T-helper 9 cell (primary cell): ENCODE measurements at places on chromosomes 6 and 20.

DNA sequence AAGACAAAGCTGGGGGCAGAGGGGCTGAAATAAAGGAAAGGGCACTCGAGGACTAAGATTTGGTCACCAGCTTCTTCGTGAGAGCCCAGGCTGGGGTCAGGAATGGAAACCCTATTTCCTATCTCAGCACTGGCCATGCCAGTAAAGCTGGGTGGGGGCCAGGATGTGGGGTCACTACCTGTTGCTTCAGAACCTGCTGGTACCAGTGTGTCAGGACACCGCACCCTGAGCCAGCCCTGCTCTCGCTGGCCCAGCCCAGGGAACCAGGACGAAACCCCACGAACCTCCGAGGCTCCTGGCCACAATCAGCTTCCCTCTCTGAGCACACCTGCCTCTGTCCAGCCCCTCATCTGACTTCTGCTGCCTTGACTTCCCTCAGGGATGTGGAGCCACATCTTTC lies 2.1 kb downstream of the CDSN start:
- no peak for DNase-seq

GRCh38 chr6:111200350-111201243 lies 113.3 kb downstream of the SLC16A10 start:
- DNase-seq = no peak

GRCh38 chr20:6057691-6058090 lies 3.8 kb upstream of the LRRN4 start:
- no peak for DNase-seq

GRCh38 chr6:166934174-166934573 lies 22.2 kb downstream of the RNASET2 start:
- no peak for DNase-seq

DNA sequence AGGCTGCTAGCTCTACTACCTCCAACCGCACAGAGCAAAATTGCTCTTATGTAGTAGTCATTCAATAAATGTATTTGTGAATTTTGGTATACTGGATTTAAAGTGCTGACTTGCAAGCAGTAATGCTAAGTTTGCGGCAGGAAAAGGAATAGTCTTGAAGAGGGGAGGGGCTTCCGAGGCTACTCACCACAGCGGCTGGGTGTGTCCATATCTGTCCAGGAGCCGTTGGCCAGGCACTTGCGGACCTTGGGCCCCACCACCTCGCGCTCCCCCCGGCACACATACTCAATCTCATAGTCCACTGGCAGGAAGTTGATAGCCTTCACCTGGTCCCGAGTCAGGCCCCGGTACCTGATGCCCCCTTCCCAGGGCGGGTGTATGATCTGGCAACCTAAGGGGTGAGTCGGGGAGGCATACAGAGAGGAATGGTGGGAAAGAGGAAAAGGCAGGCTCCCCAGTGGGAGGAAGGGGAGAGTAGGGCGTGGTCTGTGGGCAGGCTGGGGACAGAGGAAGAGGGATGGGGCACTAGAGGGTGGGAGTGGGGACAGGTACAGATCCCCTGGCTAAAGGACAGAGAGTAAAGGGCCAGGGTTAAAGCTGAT lies 1.7 kb downstream of the GABBR1 start:
- no peak for DNase-seq

- DNase-seq = no peak
These were observed 135.5 kb upstream of the TNFAIP3 start for GRCh38 chr6:137731600-137731959.

DNA sequence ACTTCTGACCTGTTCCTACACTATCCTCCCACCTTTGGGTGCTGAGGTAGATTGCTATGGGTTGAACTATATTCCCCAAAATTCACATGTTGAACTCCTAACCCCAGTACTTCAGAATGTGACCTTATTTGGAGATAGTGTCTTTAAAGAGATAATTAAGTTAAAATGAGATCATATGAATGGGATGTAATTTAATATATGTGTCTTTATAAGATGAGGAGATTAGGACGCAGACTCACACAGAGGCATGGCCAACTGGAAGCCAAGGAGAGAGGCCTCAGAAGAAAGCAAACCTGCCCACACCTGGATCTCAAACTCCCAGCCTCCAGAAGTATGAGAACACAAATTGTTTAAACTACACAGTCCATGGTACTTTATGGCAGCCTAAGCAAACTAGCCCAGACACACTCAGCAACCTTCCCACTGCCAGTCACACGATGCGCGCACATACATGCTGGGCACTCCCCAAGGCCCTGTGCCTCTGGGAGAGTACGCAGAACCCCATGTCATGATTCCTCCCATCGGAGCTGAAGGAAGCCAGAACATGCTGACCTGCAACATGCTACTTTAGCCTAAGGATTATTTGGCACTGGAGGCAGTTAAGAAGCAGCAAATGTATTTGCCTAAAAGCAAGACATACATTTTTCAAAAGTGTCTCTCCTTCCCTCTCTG lies 8.9 kb upstream of the SLC22A1 start:
- no peak for DNase-seq

- DNase-seq = no peak
These were observed 45.5 kb downstream of the SLC9A8 start for GRCh38 chr20:49858076-49858585.

- no peak for DNase-seq
These were observed 2.2 kb downstream of the NT5DC1 start for GRCh38 chr6:116102873-116103272.

- no peak for DNase-seq
These were observed 117.5 kb upstream of the CEP85L start for GRCh38 chr6:118768904-118769325.

GRCh38 chr6:97138581-97138980 lies 144.4 kb downstream of the MMS22L start:
- no peak for DNase-seq

GRCh38 chr20:44714701-44715498 lies at the start of gene CCN5:
CCN5 (plus strand) TSS chr20:44715369; CDS start chr20:44715391, 22 bp downstream.
- DNase-seq = no peak

DNA sequence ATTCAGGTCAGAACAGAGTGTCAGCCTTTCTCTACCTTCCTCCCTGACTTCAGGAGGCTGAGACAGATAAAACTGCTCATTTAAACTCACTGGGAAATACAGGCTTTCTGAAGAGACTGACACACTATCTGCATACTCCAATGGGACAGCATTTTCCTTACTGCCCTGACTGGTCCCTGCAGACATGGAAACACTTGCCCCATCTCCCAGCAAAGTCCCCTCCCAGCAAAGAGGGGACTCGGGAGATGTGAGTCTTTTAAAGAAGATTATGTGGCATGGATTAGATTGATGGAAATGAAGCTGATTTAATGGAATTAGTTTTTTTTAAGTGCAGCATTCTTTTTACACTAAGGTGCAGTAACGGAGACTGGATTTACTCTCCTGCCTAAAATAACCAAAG lies 90.8 kb downstream of the CFAP61 start:
- no peak for DNase-seq

DNA sequence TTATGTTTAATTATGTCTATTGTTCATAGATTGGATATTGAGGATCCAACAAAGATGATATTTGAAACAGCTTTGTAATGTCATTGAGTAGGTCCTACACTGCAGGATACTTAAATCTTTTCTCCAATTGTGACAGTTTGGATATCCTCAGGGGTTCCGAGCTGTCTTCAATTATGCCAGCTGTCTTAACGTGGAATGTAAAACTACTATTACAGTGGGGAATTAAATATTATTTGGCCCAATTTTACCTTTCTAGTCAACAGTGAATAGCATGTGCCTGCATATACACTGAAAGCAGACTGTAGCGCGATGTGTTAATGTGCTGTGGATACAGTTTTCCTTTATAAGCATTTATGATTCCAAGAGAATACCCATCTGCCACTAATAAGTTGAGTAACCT lies 156.9 kb downstream of the GRIK2 start:
- no peak for DNase-seq

DNA sequence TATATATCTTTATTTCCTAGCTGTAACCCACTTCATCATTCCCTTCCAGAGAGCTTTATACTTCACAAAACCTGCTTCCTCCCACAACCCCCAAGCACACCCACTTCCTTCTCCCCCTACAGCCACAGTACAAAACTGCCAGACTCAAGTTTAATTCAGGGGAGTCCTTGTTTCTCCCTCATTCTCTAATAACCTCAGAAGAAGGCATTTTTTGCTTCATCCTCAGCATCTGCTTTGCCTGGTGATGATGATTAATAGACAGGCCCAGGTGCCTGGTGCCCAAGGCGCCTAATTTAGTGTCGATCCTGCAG lies 414.3 kb downstream of the KIF16B start:
- DNase-seq = no peak

GRCh38 chr6:164087870-164088269 lies 673.4 kb downstream of the QKI start:
- DNase-seq = no peak

GRCh38 chr6:157790548-157791160 lies 32.4 kb upstream of the SNX9 start:
- no peak for DNase-seq

GRCh38 chr6:104955491-104955890 lies 1.4 kb upstream of the LIN28B start:
- DNase-seq = no peak

- DNase-seq = no peak
These were observed 51.0 kb upstream of the IL20RA start for GRCh38 chr6:137095651-137096238.

GRCh38 chr20:20085812-20086211 lies 33.5 kb downstream of the CFAP61 start:
- no peak for DNase-seq

DNA sequence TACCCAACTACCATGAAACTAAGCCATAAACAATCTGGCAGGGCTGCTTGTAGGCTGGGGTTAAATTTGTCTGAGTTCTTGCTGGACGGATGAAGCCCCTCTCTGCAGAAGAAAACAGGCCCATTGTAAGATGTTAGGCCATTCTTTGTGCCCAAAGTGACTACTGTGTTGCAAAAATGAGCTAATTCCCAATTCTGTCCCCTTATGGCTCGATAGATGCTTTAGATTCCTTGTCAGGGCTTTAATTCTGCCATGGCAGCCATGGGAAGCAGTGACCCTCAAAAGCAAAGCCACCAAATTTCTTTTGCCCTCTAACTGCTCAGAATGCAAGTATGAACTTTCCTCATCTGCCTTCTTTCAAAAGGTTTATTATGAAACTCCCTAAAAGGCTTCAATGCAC lies 45.2 kb downstream of the LAMA4 start:
- DNase-seq = no peak

GRCh38 chr6:108591040-108591816 lies 30.5 kb downstream of the FOXO3 start:
- DNase-seq = no peak

- no peak for DNase-seq
These were observed 183.1 kb downstream of the MOXD1 start for GRCh38 chr6:132218059-132218696.

GRCh38 chr6:120260636-120261035 lies 911.1 kb upstream of the MAN1A1 start:
- no peak for DNase-seq

DNA sequence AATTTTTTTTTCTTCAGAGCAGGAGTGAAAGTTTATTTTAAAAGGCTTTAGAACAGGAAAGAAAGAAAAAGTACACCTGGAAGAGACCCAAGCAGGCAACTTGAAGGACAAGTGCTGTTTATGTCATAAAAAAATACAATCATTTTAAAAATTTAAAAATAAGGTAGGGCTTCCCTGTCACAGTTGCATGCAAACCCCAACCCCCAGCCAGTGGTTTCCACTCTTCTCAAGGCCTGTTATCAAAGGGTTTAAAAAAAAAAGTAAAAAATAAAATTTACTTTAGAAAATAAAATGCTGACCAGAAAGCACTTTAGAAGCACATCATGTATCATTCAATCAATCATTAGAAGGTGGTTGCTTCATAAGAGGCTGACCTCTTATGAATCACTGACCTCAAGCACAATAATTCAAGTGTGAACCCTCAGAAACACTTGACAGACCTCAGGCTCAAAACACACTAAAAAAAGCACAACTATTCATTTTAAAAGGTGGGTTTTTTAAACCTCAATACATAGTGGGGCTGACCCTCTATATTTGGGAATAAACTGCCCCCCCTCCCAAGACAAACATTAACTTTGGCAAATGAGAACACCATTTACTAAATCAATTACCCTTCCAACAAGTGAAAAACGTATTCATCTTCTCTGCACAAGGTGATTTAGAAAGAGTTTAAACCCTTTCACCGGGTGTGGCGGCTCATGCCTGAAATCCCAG lies 15.6 kb downstream of the ILRUN start:
- no peak for DNase-seq

DNA sequence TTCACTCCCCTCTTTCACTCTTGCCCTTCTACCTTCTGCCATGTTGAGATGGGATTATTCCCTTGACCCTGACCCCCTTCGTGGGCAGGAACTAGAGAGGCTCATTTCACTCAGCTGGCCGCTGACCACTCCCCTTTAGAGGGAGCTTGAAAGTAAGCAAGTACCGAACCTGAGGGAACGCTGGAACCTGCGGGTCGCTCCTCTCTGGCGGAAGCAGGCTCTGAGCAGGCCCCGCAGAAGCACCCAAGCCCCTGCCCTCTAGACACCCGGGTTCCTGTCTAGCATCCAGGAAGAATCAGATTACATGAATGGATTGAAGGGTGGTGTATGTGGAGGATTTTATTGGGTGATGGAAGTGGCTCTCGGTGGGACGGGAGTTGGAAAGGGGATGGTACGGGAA lies 11.9 kb upstream of the MYCT1 start:
- no peak for DNase-seq

DNA sequence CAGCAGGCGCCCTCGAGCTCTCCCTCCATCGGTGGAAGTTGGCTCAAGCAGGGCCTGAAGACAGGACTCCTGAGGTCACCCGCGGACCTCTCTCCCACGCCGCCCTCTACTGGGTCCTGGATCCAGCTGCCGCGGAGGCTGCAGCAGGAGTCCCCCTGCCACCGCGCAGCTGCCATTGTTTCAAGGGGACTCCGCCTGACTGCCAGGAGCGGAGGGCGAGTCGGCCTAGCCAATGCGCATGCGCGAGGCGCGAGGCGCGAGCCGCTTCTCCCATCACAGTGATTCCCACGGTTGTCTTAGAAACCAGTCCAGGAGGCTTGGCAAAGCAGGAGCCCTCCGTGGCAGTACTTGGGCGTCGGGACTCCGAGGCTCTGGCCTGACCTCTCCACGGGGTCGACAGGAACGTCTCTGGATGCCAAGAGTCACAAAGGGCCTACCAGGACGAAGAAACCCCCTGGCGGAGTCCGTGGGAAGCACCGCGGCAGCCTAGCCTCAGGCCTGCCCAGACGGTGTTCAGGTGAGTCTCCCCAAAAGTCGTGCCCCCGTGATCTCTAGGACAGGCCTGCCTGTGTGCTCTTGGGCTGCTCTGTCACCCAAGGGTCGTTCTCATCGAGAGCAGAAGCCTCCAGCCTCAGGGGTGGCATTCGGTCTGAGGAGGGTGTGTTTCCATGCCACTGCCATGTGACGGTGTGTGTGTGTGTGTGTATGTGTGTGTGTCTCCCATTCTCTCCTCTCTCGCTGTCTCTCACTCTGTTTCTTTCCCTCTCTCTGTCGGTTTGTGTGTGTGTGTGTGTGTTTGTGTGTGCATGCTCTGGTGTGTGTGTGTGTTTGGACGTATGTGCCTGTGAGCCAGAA lies 290.6 kb upstream of the ZNF337 start:
- no peak for DNase-seq

GRCh38 chr6:149154261-149154821 lies 163.2 kb upstream of the TAB2 start:
- DNase-seq = no peak

- DNase-seq = no peak
These were observed 3.6 kb downstream of the TBC1D20 start for GRCh38 chr20:458776-459175.
